ENCODE measurements at places on chromosomes 4 and X.

- no peak for DNase-seq
These were observed 250.8 kb downstream of the INPP4B start for GRCh38 chr4:142595222-142595871.

DNA sequence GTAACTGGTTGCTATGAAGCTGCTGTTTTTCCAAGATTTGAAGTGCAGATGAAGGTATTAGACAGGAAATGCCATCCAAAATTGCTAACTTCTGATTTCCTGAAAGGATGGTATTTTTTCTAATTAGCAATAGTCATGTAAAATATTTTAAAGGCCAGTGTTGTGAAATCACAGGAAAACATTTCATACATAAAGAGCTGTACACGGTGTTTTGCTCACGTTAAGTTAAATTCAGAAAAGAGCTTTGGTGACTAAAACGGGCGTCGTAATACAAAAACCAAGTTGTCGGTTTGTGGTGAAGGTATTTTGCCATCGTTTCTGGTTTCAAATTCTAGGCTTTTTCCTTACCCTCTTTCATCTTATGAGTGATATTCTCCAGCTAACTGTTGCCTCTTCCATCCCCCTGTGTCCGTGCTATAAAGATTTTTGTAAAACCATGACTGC is 39.8 kb downstream of the AFF1 start:
- no peak for DNase-seq

DNA sequence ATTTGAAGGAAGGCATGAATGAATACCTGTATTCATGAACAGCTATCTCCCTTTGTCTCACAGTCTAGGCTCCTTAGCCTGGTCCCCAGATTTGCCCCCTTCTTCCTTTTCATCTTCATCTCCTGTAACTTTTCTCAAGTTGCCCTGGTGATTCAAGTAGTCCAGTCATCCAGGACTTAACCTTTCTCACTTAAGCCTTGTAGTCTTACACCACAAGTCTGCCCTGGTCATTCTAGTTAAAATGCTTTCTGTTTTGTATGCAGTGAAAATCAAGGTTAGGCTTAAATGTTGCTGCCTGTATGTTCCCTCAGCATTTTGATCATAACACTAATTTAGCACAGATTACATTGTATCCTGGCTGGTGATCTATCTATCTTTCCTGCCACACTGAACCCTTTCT is 58.5 kb upstream of the SLC7A11 start:
- no peak for DNase-seq

GRCh38 chr4:54227256-54228055 is 1.6 kb upstream of the PDGFRA start:
- no peak for DNase-seq

DNA sequence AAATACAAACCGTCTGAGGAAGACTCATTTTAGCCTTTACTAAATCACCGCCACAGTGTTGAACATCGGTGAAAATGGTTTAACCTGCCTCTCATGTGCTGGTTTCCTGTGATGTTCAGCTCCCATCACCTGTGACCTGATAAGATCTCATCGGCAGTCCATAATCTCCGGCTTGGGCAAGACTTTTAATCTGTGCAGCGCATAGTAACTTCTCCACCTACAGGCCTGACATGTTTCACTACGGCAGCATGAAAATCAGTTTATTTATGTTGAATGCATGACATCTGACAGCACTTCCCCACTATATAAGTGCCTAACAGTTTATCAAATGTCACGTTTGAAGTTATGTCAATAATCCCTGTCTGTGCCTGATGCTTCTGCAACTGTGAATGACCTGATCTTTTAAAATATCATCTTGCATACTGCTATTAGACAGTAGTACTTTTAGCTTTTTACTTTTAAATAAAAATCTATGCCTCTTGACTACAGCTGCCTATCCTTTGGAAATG is 1919.8 kb upstream of the AGA start:
- no peak for DNase-seq

DNA sequence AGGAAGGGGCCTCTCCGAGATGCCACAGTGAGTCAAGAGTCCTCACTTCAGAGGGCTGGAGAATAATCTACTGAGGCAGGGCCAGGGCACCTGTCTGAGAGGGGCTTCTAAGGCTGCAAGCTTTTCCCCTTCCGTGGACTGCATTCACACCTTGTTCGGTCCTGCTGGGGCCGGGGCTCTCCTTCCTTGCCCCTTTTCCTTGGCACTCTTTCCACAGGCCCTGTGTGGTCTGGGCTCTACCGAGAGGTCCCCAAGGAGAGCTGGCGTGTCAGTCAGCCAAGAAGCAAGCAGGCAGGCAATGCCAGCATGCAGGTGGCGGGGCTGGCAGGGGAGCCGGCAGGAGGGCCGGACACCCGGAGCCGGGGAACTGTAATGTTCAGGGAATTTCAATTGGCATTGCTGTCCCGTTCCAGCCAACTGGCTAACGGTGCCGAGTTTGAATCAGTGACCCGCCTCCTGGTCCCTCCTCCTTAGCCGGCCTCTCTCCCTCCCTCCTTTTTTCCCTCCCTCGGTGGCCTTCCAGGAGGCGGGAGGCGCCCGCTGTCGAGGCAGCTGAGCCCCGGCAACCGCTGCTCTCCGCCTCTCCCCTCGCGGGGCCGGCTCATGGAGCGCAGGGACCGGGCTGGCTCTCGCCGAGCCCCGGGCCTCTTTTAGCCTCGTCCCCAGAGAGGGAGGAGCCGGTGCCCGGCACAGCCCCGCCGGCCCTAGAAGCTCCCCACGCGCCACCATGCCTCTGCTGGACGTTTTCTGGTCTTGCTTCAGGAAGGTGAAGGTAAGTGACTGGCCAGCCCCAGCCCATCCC is at the start of gene STARD8:
STARD8 (plus strand) TSS at position 511 of the 802 bp plus-strand sequence; CDS start at position 728, 217 bp downstream.
- DNase-seq = no peak

DNA sequence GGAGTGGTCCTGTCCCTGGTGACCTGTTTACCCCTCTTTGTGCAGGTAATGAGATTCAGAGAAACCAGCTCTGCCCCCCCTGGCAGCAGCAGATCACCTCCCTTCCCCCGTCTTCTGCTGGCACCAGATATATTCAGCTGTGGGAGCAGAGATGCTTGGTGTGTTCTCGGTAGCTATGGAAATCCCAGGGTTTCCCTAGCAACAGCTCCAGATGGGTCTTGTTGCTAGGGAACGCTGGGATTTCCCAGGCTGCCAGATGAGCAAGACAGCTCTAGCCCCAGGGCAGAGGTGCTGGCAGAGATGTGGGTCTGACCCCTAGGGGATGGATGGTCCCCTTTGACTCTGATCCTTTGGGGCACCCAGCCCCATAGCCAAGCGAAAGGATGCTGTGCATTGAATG is 20.2 kb downstream of the CETN2 start:
- DNase-seq = no peak

- no peak for DNase-seq
These were observed 93.7 kb upstream of the SOD3 start for GRCh38 chr4:24701683-24702082.

- no peak for DNase-seq
These were observed 132.3 kb upstream of the VCX3A start for GRCh38 chrX:6667048-6667768.

DNA sequence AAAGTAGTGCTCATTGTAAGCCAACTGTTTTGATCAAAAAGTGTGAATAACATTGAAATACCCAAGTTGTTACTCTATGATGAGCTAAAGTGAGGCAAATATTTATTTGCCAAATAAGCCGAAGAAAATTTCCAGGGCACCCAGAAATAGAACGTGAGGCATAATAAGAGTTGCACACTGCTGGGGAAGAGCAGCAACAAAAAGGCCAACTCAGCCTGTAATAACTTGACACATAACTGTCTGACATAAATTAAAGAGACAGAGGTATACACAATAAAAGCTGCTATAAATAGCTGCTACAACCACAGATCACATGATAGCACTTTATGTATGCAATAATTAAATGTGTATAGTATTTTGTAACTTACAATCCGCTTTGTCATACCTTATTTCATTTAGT is 2.0 kb upstream of the ABCB7 start:
- DNase-seq = no peak

DNA sequence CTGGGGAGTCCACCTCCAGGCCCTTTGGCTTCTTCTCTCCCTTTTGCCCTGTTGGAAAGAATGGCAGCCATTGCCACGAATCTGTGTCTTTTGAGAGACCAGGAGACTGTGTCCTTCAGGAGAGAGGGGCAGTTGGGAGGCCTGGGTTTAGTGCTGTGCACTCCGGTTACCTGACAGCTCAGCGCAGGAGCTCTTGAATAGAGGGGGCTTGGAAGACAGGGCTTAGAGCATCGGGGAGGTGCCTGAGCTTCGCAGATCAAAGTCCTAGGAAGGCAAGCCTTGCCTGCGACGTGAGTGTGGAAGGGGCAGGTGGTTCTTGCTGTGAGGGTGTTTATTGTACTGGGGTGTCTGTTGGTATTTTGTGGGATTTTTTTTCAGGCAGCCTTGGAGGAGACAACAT is 41.9 kb upstream of the TADA2B start:
- no peak for DNase-seq

DNA sequence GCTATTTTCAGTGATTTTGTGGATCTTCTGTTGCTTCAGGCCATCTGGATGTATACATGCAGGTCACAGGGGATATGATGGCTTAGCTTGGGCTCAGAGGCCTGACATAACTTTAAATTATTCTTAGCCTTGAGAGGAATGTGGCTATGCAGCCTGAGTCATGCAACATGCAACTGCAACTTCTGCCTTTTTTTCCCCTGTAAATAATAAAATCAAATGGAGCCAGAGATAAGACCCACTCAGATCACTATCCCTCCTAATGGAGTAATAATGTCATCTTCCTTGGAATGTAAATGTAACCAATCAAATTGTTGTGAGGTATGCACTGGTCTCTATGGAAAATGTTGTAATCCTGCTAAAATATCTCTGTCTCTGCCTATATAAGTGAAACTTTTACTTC is 54.9 kb downstream of the MAGEB17 start:
- no peak for DNase-seq

DNA sequence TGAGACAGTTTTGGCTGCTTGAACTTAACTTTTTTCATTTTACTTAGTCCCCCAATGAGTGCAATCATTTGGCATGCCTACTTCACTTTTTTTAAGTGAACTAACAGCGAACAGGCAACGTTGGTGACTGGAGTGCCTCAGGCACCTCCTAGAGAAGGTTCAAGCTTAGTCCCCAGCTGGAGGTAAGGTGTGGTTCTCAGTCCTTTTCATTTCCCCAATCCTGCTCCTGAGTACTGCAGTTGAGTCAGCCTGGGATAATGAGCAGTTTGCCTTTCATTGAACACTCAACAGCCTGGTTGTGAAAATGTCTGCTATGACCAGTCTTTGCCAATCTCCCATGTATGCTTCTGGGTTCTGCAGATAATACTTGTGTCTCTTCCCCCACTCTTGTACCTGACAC is 109.5 kb downstream of the CDKL5 start:
- no peak for DNase-seq

GRCh38 chr4:186940476-186940875 is 216.8 kb upstream of the FAT1 start:
- DNase-seq = no peak

GRCh38 chrX:313546-313945 is 5.0 kb downstream of the GTPBP6 start:
- DNase-seq = no peak

DNA sequence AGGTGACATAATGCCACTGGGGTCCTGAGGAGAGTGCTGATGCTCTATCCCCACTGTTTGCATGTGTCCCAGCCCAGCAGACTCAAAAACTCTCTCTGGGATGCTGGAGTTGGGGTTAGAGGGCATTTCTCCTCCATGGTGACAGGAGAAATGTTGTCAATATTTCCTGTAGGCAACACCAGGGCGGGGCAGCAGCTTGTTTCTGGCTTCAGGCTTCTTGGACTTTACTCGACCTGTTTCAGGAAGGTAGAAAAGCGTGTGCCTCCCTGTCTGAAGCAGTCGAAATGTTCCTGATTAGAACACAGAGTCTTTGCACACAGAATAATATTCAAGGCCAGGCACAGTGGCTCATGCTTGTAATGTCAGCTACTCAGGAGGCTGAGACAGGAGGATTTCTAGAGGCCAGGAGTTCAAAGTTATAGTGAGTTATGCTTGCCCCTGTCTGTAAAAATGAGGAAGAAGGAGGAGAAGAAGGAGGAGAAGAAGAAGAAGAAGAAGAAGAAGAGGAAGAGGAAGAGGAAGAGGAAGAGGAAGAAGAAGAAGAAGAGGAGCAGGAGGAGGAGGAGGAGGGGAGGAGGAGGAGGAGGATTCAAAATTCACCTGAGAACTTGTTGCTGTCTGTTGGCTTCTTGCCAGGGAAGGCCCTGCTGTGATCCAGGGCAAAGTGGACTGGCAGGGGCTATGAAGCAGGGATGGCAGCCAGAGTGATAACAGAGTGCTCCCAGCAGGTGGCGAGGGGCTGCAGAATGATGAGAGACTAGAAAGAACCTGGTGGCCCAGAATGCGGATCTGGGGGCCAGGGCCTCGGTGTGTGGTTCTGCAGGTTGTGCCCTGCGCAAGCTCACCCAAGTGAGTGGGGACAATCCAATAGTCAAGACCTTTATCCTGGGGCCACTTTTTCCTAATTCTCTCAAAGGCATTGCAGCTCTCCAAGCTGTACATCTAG is 82.9 kb downstream of the RTL5 start:
- DNase-seq = no peak

GRCh38 chr4:110224142-110224541 is 25.7 kb upstream of the ELOVL6 start:
- no peak for DNase-seq

- DNase-seq = no peak
These were observed 618.1 kb downstream of the PPP4R3C start for GRCh38 chrX:26845056-26845455.

DNA sequence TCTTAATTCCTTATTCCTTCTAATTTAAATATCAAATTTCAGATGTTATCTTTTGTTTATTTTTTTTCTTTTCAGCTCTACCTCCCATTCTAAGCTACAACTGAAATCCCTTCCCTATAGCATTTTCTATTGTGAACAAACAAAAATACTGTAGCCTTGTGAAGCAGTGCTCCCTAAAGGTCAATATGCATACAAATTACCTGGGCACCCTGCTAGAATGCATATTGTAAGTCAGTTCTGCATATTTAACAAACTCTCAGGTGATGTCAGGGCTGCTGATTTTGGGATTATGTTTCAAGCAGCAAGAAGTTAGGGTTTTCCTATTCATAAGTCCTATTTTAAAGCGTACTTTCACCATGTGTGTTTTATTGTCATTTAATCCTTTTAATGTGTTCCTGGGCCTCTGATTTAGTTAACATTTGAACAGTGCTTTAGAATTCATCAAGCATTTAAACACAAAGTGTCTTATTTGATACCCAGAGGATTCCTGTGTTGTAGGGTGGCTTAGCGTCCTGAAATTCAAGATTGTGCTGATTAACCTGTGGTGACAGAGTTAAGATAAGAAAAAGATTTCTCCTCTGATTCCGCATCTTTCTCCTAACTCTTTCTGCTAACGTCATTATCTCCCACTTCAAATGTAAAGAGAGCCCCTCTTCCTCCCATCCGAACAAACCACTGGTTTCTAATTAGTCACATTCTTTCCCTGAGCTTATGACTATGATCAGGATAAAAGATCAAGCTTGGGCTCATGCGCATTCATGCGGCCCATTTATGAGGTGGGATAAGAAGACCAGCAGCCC is 221.3 kb downstream of the ANK2 start:
- DNase-seq = no peak
